Fibroblast of skin of right biceps (primary cell): ENCODE measurements at places on chromosomes 16 and 17.

DNA sequence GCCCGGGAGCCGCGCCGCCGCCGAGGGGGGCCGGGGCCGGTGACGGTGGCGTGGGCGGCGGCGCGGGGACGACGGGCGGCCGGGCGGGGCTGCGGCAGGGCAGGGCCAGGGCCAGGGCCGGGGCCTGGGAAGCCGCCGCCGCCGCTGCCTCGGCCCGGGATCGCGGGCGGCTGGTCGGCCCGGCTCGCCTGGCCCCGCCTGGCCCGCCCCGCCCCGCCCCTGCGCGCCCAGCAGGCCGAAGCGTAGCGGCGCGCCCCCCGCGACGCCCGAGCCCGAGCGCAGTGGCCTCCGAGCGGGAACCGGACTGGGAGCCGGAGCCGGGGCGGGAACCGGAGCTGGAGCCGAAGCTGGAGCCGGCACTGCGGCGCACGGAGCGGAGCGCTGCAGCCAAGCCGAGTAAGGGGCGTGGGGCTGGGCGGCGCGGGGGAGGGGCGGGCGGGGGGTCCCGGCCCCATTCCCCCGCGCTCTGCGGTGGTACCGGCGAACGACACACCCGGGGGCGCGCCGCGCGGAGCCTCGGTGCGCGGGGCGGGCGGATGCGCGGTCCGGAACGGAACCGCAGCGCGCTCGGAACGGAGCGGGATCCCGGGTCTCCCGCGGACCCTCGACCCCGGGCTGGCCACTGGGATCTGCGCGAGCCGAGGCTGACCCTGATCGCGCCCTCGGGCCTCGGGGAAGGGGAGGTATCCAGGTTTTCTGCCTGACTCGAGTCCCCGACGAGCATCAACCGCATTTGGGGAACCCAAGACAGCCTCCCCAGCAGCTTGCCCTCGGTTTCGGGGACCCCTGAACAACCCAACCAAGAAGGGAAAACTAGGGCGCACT is at the start of gene BEAN1:
Gene BEAN1, plus strand, starts transcription at position 260 of the 825 bp plus-strand sequence. CDS start 10,382 bp downstream, outside the sequence.
- peak; percentile 26 for DNase-seq

- DNase-seq, result no peak
Observed at GRCh38 chr16:88943131-88943664, 33.8 kb downstream of the CBFA2T3 start.

- DNase-seq, result no peak
Observed at GRCh38 chr17:6476076-6476809, 32.0 kb downstream of the PIMREG start.

GRCh38 chr17:18866866-18867813 is 9.2 kb downstream of the PRPSAP2 start:
- DNase-seq, result no peak

GRCh38 chr16:67448580-67448979 is 17.7 kb downstream of the HSD11B2 start:
- no peak for DNase-seq

GRCh38 chr16:77960766-77961165 is 61.6 kb upstream of the CLEC3A start:
- DNase-seq, result no peak

- no peak for DNase-seq
Observed at GRCh38 chr16:13414154-13414553, 505.8 kb upstream of the ERCC4 start.

DNA sequence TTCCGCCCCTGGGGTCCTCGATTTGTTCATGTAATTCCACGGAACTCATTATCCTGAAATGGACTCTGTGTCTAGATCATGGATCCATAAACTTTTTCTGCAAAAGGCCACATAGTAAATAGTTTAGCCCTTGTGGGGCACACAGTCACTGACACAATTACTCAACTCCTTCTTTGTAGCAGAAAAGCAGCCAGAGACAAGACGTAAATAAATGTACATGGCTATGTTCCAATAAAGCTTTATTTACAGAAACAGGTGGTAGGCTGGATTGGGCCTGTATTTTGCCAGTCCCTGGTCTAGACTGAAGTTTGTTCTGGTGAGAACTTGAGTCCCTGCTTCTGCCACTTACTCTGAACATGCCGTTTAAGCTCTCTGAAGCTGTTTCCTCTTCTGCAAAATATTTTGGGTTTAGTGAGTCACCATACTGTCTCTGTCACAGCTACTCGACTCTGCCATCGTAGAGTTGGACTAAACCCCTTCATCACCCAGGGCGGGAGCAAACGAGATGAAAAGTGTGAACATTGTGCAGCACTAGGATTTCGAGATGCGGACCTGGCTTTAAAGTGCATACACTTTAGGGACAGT is 61.9 kb upstream of the FOXF1 start:
- DNase-seq, result peak; percentile 35

DNA sequence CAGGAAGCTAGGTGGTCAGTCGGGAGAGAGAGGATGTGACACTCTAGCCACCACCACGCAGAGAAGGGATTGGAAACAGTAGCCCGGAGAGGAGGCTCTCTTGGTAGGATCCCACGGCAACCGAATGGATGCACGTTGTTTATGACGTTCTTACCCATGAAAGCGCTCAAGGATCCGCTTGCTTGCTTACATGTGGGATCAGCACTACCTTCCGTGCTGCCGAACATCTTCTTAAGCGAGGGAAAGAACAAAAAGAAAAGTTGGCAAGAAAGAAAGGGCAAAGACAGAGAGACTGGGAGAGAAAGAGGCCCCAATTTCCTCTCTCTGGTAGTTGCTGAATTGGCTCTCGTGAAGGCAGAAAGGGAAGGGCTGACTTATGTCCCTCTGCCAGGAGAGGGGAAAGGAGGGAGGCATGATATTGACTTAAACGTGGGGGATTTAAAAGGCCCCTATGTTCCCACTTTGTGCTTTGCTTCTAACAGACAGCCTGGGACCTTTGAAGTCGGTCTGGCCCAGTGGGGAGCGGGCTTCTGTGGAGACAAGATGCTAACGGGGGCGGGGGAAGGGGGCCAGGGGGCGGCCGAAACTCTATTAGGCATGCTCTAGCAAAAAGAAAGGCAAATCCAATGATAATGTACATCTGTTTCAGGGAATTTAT is 35.4 kb downstream of the SNX20 start:
- DNase-seq, result no peak

- no peak for DNase-seq
Observed at GRCh38 chr17:41741709-41742108, 7.3 kb upstream of the HAP1 start.

DNA sequence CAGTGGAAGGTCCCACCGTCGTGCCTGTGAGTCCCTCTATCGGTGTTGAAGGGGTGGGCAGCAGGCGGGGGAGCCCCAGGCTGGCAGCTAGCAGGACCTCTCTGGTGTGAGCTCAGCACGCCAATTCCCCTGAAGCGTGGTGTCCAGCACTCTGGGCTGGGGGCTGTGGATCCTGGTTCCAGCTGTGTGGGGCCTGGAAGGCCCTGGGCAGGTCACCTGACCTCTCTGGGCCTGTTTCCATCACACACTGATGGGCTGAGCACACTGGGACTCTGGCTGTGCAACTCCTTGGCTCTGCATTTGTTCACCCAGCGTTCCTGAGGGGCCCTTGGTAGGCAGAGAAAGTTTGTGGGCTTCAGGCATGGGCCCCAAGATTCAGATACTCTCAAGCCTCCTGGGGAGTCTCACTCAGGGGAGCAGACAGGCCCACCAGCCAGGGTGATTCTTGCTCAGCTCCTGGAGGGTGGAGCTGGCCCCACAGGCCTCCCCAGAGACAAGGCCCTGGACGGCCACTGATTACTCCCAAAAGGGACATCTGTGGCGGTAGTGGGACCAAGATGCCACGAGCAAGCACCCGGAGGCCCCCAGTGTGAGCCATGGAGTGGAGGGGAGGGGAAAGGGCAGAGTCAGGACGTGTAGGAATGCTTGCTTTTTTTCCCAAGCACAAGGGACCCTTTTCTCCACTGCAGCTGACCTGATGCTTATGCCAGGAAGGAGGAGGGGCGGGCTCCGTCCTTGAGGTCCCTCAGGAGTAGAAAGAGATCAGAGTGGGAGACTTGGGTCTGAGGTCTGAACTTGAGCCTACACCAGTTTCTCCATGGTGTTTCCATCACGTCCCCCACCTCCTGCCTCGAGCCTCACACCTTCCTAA is 8.5 kb downstream of the SCGB1C2 start:
- no peak for DNase-seq

- peak; percentile 30 for DNase-seq
Observed at GRCh38 chr16:55002419-55002818, 71.8 kb downstream of the IRX5 start.

GRCh38 chr16:48123104-48123788 is 32.5 kb downstream of the ABCC12 start:
- DNase-seq, result peak; percentile 100

DNA sequence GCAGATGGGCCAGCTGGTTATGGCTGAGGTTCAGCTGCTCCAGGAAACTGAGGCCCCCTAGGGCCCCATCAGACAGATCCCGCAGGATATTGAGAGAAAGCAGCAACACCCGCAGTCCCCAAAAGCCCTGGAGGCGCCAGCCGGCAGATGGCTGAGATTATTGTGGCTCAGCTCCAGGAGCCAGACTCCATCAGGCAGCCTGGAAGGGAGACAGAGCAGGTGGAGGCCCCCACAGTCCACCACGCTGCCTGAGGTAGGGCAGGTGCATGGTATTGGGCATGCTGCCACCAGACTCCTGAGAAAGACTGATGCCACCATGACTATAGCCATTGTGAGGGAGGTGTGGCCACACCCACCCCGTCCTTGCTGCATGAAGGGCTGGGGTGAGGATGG is 9.5 kb upstream of the TMEM101 start:
- no peak for DNase-seq

DNA sequence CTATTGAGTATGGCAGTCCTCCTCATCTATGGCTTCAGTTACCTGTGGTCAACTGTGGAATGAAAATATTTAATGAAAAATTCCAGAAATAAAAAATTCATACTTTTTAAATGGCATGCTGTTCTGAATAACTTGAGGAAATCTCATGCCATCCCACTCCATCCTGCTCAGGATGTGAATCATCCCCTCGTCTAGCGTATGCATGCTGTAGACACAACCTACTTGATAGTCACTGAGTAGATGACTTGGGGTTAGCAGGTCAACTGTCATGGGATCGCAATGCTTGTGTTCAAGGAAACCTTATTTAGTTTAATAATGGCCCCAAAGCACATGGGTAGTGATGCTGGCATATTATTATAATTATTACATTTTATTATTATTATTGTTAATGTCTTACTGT is 4.8 kb upstream of the VAC14 start:
- DNase-seq, result peak; percentile 84

- DNase-seq, result peak; percentile 81
Observed at GRCh38 chr17:38453951-38454421, 25.7 kb downstream of the ARHGAP23 start.

- no peak for DNase-seq
Observed at GRCh38 chr17:45022655-45023339, 28.6 kb downstream of the DCAKD start.

DNA sequence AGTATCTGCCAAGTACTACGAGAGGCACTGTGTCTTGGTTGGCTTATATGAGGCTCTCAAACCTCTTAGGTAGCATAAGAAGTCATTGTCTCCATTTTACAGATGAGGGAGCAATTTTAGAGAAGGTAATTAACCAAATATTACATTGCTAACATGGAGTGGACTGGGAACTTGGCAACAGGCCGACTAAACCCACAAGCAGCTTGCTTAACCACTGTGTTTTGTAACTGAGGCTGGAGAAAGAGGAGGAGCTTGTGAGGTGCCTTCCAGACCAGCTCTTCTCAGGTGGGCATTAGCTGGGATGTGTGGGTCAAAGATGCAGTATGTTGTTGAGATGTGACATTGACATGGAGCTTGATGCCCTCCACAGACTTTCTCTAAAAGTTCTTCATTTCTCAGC is 835.6 kb upstream of the RBFOX1 start:
- no peak for DNase-seq

DNA sequence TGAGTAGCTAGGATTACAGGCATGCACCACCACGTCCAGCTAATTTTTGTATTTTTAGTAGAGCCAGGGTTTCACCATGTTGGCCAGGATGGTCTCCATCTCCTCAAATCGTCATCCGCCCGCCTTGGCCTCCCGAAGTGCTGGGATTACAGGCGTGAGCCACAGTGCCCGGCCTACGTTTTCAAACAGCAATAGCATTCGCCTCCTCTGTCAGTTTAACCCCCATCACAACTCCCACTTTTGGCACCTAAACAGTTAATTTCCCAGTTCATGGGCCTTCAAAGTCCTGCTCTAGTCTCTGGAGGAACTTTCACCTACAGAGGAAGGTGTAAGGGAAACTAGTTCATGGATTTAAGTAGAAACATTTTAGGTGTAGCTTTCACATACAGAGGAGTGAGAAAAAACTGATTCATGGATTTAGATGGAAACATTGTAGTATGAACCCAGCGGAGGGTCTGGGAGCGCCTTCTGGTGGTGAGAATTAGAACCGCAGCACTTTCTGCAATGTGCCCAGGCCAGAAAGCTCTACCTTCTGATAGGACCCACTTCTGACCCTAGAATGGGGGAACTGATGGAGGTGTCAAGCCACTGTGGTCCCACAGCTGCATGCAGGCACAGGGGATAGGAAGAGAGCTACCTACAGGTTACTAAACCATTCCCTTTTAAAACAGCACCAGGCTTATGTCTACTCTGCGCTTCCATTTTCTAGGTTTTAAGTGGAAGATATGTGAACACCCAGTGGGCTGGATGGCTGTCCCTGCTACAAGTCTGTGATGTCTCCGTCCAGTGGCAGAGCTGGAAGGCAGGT is 12.0 kb upstream of the MEOX1 start:
- peak; percentile 56 for DNase-seq

GRCh38 chr16:10728003-10728887 is 15.4 kb upstream of the NUBP1 start:
- no peak for DNase-seq

GRCh38 chr16:64351121-64351520 is 770.7 kb downstream of the CDH11 start:
- DNase-seq, result no peak

- DNase-seq, result peak; percentile 74
Observed at GRCh38 chr17:68733241-68734176, 132.3 kb upstream of the FAM20A start.

GRCh38 chr16:89324056-89325010 is 106.8 kb downstream of the ZNF778 start:
- DNase-seq, result peak; percentile 79

- DNase-seq, result no peak
Observed at GRCh38 chr17:61063528-61063927, 336.1 kb upstream of the TBX2 start.
